ENCODE measurements at places on chromosomes 3 and 15.

DNA sequence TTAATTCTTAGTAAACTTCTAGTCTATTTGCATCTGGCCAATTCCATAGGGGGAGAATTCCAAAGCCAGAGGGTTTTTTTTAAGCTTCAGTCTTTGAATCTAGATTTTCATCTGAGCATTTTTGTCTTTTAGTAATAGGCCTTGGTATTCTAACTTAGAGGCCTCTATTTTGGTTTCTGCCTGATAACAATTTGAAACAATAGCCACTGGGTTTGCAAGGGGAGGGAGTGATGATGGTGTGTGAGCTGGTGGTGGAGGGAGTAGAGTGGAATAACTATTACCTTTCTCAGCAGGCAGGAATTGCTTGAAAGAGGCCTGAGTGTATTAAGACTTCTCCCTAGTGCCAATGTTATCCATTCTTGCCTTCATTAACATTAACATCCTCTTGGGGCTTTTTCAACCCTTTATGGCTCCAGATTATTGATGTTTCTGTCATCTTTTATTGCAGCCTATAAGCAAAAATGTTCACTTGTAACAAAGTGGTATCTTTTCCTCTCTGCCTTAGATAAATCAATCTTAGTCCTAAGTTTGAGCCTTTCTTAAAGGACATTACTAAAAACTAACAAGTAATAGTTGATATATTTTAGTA, 26.5 kb upstream of the TCF12 start:
- DNase-seq = no peak

DNA sequence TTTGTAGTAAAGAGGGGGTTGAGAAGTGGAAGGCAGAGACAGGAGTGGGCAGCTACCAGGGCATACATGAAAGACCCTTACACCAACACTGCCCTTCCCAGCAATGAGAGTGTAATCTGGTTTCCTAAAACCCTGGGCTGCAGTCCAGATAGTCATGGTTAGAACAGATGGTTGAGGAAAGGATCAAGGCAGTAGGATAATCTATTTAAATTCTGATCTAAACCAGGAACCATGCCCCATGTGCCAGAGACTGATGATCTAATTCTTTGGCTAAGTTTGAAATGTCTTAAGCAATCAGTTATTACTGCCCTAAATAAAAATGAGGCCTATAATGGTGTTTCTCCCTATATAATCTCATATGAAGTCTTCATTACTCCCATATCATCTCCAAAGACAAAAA, 59.6 kb downstream of the PRTG start:
- no peak for DNase-seq

GRCh38 chr3:45366290-45366689, 22.1 kb upstream of the LARS2 start:
- no peak for DNase-seq

- DNase-seq = peak; percentile 93
Measured at GRCh38 chr3:133490468-133491351, 82.8 kb upstream of the CDV3 start.

GRCh38 chr15:28085489-28086174, 13.5 kb downstream of the OCA2 start:
- no peak for DNase-seq

GRCh38 chr3:10274601-10275000, 18.1 kb downstream of the GHRL start:
- no peak for DNase-seq

- DNase-seq = no peak
Measured at GRCh38 chr15:68335251-68335650, 57.7 kb downstream of the FEM1B start.

GRCh38 chr3:34292605-34293300, 494.3 kb downstream of the PDCD6IP start:
- no peak for DNase-seq

DNA sequence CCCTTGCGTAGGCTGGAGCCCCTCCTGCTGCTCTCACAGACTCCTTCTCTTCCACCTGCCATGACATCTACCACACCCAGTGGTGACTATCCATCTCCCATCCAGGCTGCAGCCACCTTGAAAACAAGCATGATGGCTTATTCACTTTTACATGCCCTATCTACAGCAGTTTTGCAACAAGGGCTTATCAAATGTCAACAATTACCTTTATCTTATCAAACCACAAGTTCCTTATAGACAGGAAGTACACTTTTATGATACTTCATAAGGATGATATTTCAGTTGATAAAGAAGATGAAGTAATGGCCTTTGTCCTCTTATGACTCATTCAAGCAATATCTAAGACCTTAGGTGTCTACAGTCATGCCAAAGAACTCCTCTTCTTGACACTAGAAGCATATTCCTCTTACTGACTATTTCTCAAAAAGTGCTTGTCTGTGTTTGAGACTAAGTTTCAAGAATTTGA, 125.3 kb upstream of the SPRED1 start:
- DNase-seq = no peak

GRCh38 chr3:63719796-63720445, 67.4 kb downstream of the SNTN start:
- no peak for DNase-seq

- DNase-seq = peak; percentile 81
Measured at GRCh38 chr3:47016934-47017435, 37.5 kb downstream of the NBEAL2 start.

GRCh38 chr3:43503067-43503728, 118.6 kb downstream of the ANO10 start:
- no peak for DNase-seq

DNA sequence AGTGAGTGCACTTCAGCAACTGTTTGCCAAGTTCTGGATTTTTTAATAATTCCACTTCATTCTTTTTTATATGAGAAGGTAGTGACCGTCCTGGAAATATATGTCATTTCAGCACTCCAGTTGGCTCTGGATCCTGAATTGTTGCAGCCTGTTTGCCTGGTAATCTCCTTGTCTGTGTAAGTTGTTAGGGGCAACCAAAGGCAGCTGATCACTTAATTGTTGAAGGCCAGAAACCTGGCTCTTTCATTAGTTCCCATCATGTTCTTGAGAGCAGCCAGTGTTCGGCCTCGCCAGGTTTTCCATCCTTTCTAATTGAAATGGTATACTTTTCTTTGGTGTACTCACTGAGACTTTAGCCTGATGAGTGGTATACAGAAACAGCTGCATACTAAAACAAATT, 168.6 kb downstream of the SOX2 start:
- DNase-seq = no peak

GRCh38 chr15:74402337-74402841, 31.4 kb downstream of the SEMA7A start:
- DNase-seq = peak; percentile 54

- no peak for DNase-seq
Measured at GRCh38 chr3:113648524-113648923, 47.9 kb downstream of the USF3 start.

GRCh38 chr15:64931381-64931780, 19.7 kb downstream of the ANKDD1A start:
- DNase-seq = no peak

GRCh38 chr3:79380581-79380980, 387.2 kb downstream of the ROBO1 start:
- no peak for DNase-seq

DNA sequence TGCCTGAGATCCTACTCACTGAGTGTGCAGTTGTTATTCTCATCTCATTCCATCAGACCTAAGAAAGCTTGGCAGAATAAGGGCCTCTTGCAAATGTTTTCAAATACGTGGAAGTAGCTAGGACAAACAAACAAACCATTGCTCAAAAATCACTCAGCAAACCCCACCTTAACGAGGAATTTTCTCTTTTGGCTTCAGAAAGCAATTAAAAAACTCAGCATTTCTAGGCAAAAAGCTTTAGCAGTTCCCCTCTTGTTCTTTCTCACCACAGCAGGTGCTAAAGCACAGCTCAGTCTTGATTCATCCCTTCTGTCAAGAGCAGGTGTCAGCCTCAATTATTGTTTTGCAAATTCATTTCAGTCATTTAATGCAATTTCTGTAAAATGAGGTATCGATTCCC, 58.6 kb upstream of the NUDT16 start:
- DNase-seq = no peak

GRCh38 chr15:73433873-73434272, 9.1 kb upstream of the REC114 start:
- DNase-seq = no peak

- peak; percentile 71 for DNase-seq
Measured at GRCh38 chr15:31346367-31347066, 19.9 kb downstream of the KLF13 start.

- peak; percentile 75 for DNase-seq
Measured at GRCh38 chr15:78709263-78709882, 68.4 kb upstream of the CHRNB4 start.

GRCh38 chr3:165211721-165212120, 15.5 kb upstream of the SLITRK3 start:
- no peak for DNase-seq

GRCh38 chr3:187465503-187465902, 97.3 kb downstream of the RTP4 start:
- DNase-seq = no peak

DNA sequence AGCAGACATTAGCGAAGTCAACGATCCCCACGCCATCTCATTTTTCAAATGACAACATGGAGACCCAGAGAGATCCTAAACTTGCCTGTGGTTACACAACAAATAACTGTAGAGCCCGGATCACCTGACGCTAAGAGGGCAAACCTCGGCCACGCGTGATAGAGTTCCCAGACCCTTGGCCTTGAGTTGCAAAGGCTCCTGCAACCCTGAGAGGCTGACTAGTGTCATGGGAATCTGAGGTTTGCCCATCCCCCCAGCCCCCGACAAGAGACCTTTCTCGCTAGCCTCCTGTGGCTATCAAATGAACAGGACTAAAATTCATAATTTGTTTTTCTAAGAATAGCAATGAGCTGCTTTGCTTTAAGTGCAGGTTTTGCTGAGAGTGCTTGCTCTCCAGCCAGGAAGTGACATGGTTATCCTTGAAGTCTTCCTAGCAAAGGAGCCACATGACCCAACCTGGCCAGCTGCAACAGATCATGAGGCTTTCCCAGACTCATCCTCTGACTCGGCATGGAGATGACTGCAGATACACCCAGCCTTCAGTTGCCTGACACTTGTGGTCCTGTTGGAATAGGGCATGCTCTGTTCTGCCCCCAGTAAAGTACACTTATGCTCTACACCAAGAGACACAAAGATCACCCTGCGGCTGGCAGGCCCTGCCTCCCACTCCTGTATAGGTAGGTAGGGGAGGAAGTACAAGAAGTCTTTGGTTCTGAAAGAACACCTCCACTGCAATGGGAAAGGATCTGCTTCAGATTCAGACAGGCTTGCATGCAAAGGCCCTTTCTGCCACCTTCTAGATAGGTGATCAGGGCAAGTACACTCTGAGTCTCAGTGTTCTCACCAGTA, 36.0 kb downstream of the MCF2L2 start:
- DNase-seq = no peak

GRCh38 chr3:189586941-189587663, 44.1 kb upstream of the TP63 start:
- DNase-seq = no peak

DNA sequence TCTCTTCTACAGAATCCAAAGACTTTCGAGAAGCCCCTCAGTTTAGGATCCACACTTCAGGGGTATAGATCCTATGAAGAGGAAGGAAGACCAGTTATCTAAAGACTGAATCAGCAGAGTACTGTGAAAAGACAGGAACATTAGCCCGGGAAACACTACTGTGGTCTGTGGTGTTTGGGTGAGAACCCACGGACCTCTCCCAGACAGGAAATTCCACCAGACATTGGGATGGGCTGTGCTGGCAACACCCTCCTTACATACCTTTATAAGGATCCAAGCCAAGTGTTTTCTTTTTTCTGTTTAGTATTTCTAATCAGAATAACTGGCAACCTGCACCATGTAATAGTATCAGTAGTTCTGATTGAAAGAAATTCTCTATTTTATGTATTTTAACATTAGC, 14.1 kb downstream of the TMEM207 start:
- no peak for DNase-seq

GRCh38 chr3:186182850-186183249, 74.0 kb upstream of the ETV5 start:
- DNase-seq = no peak

DNA sequence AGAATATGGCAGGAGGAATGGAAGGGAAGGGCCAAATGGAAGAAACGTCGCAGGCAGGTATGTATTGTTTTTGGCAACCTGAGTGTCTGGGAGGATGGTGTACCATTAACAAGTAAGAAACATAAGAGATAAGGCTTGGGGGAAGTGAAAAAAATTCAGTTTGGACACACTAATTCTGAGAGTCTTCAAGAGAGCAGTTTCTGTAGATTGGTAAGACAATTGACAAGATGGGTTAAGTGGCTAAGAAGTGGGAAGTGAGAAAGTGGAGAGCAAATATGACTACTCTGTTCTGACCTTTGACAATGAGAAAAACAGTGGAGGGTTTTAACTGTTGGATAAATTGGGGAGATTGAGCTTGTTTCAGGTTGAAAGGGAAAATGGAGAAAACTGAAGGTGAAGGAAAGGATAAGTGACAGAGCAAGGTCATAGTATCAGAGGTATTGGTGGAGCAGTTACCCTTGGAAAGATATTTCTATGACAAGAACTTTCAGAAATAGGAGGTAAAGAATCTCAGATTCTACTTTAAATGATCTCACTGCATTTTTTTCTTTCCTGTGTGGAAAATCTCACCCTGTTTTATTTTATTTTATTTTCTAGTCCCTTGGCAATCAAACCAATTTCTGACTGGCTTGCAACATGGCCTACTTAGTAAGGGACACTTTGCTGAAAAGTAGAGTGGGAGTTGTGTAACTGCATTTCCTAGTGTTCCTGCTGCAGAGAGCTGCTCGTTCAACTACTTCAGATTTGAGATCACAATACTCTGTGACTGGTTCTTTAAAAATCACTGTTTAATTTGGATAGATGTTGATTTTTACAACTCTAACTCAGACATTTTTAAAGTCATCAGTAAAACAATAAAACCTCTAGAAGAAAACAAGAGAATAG, 23.1 kb upstream of the GABPB1 start:
- DNase-seq = no peak

- DNase-seq = no peak
Measured at GRCh38 chr15:68436680-68437079, 4.7 kb upstream of the ITGA11 start.

- DNase-seq = no peak
Measured at GRCh38 chr3:297585-297984, 101.0 kb downstream of the CHL1 start.

GRCh38 chr3:146544929-146545528, 622 bp upstream of the PLSCR1 start:
- DNase-seq = no peak
